Activated CD4-positive, alpha-beta T cell treated with anti-CD3 and anti-CD28 coated beads for 36 hours (primary cell): ENCODE measurements at places on chromosomes 1 and 21. TPM values are rescaled to one million over a fixed set of nuclear protein-coding genes. Genes with fewer than 3 reads are reported as not detected.

DNA sequence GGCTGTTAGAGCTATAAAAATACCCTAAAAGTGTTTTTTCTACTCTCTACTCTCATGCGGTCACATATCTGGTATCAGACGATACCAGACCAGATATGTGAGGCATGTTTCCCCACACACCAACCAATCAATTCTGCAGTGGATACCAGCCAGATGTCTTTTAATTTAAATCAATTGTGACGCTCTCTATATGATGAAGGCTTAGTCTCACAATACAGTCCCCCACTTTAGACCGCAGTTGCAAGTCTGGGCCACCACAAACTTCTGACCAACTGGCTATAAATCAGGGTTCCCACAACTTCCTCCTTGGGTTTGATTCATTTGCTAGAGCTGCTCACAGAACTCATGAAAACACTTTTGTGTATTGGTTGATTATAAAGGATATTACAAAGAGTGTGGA is 586.1 kb upstream of the ZP4 start:
- H3K27me3 ChIP-seq, result no peaks in the 10 kb centered on the region
- no peaks in the 10 kb centered on the region for H3K36me3 ChIP-seq
- H3K27ac ChIP-seq, result no peak overlapping the region
- no peaks in the 10 kb centered on the region for H3K4me1 ChIP-seq
- H3K4me3 ChIP-seq, result no peak overlapping the region
- DNase-seq, result no peak

Gene CHIT1
- 0.80 TPM for total RNA-seq

DNA sequence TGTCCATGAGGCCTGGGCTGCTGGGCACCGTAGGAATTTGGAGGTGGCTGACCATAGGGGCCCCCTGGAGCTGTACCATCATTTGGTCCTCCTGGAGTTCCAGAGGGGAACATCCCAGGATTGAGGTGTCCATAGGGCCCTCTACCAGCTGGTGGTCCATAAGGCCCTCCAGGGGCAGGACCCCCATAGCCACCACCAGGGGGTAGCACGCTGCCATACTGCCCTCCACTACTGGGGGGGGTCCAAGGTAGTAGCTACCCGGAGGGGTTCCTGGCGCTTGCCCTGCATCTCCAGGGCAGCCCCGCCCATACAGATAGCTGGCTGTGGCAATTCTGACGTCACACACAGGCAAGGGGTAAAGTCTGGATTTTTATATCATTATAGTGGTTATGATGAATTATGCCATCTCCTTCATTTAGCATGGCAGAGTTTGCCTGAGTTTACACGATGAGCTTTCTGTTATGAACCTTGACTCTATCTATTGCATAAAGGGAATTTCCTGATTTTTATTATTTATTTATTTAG is 13.2 kb downstream of the MDM4 start:
- H3K27ac ChIP-seq, result no peak overlapping the region
- H3K4me1 ChIP-seq, result peaks cover 26% of the 10 kb centered on the region
- H3K36me3 ChIP-seq, result peaks cover 62% of the 10 kb centered on the region
- H3K27me3 ChIP-seq, result no peaks in the 10 kb centered on the region
- DNase-seq, result no peak

DNA sequence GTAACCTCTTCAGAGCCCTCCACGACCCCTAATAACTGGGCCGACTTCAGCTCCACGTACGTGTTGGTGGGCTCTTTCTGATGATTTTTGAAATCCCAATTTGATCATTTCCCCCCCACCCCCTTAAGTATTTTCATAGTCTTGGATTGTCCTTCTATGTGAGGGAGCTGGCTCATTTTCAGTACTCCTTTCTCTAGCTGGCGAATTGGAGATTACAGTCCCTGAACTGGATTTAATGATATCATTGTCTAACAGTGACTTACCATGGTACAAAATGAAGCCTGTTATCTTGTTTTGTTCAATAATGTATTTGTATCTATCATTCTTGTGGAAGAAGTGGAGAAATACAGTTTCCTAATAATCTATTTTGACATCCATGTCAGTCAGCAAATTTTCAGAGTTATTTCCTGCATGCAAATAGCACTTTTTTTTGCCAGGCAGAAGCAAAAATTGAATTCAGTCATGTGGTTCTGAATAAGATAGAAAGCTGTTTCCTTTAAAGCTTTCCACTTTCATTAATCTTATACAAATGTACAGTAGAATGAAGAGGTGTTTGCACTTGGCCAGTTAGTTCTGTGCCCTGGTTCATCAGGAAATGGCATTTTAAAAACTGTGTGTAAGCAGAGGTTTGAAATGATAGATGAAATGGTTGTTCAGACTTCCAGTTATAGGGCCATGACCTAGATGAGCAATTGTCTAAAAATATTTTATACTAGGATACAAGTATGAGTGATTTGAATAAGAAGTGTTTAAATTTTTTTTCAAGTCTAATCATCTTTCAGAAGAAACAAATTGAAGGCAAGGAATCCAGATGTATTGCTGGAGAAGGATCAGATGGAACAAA is 104.2 kb downstream of the ATP5PO start:
- no peaks in the 10 kb centered on the region for H3K27me3 ChIP-seq
- H3K27ac ChIP-seq, result no peak overlapping the region
- H3K4me1 ChIP-seq, result peaks cover 5% of the 10 kb centered on the region
- no peak for DNase-seq
- H3K36me3 ChIP-seq, result no peaks in the 10 kb centered on the region
